ENCODE measurements at places on chromosomes 4 and X.

GRCh38 chr4:161448550-161449180 is 715.1 kb downstream of the FSTL5 start:
- no peak for DNase-seq

- DNase-seq, result no peak
Observed at GRCh38 chrX:130295519-130296296, 27.0 kb upstream of the ZNF280C start.

DNA sequence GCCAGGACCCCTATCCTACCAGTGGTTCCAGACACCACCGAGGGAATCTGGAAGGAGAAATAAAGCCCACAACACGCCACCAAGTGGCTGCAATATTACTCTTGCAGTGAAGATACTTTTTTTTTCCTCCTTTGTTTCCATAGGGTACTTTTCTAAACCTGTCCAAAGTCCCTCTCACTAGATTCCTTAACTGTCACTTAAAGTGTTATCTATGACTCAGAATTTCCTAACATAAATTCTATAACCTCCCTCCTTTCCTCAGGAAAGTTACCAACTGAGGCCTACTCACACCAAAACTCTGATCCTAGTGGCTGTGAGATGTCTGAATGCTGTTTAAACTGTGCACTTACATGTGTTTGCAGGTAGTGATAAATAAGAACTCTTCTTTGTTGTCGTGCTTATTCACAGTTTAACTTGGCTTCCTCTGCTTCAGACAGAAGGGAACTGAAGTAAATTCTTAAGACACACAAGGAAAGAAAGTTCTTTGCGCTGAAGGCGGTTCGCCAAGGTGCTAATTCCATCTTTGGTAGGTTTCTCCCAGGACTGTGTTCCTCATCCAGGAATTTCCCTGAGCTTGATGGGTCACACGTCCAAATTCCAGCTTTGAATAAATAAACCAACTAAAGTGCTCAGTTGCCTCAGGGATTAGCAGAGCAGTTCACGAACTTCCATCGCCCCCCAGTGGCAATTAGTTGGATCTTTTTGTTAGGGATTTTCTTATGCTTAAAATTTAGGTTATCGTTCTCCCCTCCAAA is 10.7 kb upstream of the HCCS start:
- DNase-seq, result no peak

GRCh38 chr4:169315530-169316343 is 45.0 kb upstream of the SH3RF1 start:
- DNase-seq, result no peak

DNA sequence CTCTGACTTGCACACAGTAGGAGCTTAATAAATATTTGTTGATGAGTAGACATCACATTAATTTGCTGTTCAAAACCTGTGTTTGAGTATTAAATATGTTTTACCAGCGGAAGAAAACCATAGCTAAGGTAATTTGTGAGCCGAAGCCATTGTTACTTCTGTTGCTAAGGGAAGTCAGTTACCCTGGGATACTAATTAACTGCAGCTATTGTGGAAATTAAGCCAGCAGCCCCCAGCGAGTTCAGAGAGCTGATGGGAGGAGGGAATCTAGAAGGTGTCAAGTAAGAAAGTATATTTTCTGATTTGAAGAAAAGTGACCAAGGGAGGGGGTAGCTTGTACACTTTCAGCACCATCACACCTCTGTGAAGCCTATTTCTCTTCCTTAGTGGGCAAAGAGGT is 76.7 kb upstream of the IGSF1 start:
- no peak for DNase-seq

GRCh38 chr4:142886566-142886965 is 40.5 kb upstream of the INPP4B start:
- no peak for DNase-seq

GRCh38 chr4:19030536-19030935 is 1009.0 kb upstream of the LCORL start:
- DNase-seq, result no peak

DNA sequence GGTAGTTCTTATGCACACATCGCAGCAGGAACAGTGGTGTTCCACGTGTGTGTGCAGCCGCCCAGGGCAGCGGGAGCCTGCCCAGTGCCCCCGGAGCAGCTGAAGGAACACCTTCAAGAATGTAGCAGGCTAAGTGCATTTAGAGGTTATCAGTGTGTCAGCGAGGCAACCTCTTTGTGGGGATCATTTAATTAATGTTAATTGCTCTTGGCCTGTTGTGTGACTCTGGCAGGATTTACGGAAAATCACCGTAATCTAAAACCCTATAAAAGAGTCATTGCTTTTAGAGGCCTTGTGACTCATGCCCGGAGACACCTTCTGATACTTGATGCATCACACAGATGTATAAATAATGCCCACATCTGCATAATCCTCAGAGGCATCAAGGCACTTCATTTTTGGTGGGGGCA is 47.3 kb upstream of the GATB start:
- DNase-seq, result no peak

GRCh38 chr4:154132406-154132805 is 343.5 kb upstream of the SFRP2 start:
- no peak for DNase-seq

DNA sequence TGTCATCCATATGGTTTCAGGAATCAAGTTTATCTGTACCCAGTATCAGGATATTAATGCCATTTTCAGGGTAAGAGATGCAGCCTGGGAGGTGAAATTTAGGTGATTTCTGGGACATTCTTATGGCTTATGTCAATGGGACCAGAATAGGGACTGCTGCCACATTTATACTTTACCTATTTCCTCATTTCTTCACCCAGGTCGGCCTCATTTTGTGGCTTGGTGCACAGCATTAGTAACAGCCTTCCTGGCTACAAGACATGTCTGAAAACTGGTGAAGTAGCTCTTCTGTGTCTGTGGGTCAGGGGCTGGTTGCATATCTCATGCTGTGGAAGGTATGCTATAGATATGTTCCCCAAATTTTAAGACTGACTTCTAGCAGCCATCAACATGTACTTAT is 284.8 kb downstream of the AFF2 start:
- no peak for DNase-seq

DNA sequence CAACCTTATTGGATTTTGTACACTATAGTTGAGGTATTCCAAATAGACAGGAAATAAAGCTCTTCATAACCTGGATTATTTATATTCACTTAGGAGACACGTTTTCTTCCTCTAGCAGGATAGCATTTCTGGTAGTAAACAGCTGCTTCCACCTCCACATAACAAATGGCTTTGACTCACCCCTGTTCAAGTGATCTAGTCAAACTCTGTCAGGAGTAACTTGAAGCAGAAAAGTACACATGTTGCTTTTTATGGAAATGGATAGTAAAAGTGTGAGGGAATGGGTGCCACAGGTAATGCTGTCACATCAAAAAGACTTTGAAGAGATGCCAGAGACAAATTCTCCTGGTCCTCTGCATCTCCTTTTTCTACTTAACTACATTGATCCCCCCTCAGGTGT is 258.7 kb upstream of the SLC7A11 start:
- DNase-seq, result no peak

GRCh38 chr4:172838111-172838510 is 330.5 kb upstream of the GALNT7 start:
- no peak for DNase-seq

DNA sequence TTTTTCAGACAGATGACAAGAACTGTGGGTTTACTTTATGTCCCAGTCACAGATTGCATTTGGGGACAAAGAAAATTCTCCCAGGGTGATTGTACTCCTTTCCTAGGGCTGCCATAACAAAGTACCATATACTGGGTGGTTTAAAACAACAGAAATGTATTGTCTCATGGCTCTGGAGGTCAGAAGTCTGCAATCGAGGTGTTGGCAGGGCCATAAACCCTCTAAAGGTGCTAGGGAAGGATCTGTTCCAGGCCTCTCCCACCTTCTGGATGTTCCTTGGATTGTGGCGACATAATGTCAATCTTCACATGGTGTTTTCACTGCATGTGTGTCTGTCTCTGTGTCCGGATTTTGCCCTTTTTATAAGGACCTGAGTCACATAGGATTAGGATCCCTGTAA is 12.3 kb downstream of the GEMIN8 start:
- DNase-seq, result no peak

DNA sequence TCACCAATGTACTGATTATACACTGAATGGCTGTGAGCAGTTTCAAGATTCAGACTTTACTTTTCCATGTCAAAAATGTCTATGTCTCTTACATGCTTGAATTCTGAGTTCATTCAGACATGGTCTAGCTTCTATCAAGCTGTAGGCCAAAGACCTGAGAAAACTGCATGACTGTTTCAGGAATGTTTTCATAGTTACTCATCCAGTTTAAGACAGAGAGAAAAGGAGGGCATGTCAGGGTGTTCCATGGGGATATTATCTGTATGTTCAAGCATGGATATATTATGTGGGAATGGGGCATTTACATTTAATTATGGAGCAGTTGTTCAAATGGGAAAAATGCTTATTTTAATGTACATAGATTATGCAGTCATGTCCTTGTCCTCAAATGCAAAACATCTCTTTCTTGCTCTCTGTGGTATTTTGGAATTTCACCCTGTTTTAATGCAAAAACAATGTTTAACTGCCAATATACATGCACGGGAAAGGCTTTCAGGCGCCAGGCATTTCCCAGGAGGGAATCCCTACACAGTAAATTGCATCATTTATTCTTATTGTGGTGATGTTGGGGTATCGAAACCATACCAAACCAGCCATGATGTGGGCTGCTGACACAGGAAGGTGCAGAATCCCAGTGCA is 429.1 kb upstream of the INTU start:
- DNase-seq, result no peak

DNA sequence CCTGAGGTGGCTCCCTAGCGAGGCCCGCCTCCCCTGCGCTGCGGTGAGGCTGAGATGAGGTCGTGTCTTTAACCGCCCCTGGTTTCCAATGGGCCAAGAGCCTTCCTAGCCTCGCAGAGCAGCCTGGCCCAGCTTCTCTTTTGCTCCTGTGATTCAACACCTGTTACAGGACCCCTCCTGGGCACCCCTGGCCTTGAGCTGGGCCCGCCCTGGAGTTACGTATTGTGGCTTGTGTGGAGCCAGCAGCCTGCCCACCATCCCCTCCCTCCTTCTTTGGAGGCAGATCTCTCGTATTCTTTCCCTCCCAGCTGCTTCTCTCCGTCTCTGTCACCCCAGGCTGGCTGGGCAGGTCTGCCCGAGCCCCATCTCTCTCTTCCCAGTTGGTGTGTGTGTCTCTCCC is 19.3 kb upstream of the UBA1 start:
- DNase-seq, result no peak

DNA sequence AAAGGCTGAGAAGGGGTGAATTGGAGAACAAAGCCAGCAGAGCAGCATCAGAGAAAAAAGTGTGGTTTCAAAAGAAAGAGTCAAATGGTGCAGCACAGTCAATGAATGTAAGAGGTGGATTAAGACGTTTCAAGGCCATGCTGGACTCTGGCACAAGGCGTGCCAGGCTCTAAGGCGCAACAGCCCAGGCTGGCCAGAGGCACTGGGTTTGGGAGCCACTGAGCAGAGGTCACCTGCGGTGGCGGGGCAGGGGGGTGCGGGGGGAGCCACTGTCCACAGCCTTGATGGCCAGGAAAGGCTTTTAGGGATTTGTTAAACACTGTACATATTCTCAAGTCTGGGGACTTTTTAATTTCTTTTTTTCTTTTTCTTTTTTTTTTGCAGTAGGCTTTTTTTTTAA is 222.5 kb upstream of the FAT1 start:
- no peak for DNase-seq

DNA sequence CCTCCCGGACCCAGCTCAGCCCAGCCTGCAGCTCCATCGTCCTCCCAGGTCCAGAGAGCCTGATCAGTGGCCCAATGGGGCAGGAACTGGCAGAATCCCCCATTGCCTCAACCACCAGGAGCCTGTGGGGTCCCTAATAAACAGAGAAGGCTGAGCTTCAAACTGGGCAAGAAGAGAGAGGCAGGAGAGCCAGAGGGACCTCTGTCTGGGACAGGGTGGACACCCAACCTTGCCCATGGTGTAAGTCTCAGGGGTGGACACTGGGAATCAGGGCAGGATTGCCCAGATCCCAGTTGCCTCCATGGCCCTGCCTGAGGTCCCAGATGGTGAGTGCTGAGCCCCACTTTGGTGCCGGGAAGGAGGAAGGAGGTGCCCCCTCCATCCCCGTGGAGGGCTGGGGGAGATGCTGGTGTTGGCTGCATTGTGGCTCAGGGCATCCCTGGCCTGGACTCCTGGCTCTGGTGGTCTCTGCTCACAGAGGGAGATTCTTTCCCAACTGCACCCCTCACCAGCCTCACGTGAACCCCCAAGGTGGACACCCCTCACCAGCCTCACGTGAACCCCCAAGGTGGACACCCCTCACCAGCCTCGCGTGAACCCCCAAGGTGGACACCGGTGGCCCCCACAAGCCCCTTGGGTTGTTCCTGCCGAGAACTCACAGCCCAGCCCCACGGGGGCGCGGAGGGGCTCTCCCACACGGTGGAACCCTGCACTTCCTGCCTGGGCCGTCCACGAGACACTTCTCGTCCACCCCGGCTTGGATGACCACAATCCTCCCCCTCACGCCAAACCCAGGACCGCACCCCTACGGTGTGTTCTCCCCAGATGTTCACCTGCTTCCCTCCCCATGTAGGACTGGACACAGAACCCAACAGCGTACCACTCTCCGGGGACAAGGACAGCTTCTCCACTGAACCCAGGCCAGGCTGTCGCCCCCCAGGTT is 5.4 kb downstream of the CPLX1 start:
- DNase-seq, result no peak

- DNase-seq, result no peak
Observed at GRCh38 chr4:16707874-16708273, 190.6 kb downstream of the LDB2 start.

GRCh38 chrX:111649638-111650037 is 31.3 kb upstream of the ALG13 start:
- DNase-seq, result no peak

GRCh38 chrX:14698790-14699189 is 169.5 kb downstream of the GLRA2 start:
- DNase-seq, result no peak

DNA sequence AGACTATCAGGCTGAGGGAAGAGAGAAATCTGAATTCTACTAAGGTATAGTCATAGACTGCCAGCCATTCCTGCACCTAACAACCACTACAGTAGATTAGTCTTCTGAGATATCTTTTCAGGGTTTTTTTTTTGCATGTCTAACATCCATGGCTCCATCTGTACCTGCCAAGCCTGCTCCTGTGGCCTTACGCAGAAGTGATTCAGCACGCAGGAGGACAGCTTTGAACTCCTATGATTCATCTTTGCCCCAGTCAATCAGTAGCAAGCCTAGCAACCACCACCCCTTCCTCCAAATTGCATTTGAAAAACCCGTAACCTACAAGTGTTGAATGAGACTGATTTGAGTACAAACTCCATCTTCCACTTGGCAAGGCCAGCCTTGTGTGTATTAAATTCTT is 520.7 kb upstream of the HS3ST1 start:
- DNase-seq, result no peak

DNA sequence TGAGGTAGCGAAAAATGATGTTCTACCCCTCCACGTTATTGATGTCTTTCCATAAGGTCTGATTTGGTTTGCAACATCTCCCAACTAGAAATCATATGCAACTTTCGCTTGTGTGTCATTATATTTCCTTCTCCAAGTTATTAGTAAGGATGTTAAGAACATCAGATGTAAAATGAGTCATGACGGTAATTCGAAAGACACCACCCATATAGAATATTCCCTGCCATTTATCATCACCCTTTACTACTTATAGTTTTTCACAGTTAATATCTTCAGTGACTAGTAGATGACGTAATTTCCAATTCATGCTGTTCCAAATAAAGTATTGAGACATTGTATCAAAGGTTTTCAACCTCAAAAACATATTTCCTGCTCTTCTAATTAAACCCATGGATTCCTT is 146.7 kb upstream of the MAP3K15 start:
- no peak for DNase-seq

GRCh38 chr4:132710971-132711370 is 438.1 kb upstream of the PCDH10 start:
- no peak for DNase-seq
